ENCODE measurements at places on chromosomes 1 and 21.

DNA sequence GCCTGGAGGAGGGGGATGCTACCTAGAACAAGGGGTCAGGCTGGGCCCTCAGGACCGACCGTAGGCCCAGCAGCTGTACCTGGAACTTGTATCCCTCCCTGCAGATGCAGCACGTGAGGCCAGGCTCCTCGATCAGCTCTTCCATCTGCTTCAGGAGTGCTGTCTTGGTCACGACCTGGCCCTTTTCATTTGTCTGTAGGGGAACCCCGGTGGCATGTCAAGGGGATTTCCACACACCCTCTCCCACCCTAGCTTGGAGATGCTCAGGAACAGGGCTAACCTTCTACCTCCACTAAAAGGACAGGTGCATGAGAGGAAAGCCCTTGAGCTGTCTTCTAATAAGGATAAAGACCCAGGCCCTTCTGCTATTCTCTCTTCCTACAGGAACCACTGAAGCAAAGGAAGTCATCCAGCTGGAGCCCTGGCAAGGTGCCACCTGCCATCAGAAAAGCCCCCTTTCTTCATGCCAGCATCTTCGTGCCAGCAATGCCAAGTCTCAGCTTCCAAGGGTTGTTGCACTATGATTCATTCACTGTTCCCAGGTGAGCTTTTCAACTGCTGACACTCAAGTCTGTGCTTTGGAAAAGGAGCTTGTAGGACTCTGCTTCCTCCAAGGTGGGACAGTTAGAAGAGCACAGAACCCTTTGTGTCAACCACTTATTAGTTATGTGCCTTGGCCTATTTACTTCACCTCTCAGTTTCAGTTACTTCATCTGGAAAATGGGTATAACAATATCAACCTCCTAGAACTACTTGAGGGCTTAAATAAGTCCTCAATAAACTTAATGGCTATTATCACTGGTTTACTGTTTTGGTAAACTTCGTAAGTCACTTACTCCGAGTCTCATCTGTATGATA is 122.1 kb downstream of the UBR4 start:
- DNase-seq, result no peak

DNA sequence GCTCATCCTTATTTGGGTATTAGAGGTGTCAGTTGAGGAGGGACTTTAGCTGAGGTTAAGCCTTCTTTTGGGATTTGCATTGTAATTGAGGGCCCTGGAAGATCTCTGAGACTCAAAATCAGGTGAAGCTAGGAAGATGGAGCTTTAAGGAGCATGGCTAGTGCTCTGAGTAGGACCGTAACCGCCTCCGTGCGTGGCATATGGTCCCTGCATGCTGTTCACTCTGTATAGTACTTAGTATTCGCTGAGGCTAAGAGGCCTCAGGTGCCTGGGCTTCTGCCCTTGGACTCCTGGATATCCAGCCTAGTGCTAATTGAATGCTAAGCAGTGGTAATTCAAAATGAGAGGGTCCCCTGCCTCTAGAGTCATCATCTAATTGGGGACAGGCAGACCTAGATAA is 22.5 kb downstream of the NSUN4 start:
- DNase-seq, result no peak

DNA sequence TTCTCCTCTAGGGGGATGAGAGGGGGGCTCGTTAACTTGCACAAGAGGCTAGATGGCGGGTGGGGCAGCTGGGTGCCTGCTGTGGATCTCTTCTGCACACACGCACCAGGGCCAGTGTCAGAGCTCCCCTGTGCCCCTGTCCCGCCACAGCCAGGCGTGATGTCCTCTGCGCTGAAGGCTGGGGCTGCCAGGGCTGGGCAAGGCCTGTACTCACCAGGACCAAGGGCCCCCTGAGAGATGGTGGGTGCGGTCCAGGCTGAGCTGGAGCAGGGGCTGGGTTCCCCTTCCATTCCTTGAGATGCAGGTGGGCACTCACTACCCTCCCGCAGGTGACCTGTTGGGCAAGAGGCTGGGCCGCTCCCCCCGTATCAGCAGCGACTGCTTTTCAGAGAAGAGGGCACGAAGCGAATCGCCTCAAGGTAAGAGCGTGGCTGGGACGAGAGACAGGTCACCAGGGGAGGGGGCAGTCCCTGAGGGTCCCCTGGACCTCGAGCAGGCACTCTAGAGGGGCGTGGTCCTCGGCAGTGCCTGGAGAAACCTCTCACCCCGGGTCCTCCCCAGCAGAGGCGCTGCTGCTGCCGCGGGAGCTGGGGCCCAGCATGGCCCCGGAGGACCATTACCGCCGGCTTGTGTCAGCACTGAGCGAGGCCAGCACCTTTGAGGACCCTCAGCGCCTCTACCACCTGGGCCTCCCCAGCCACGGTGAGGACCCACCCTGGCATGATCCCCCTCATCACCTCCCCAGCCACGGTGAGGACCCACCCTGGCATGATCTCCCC is 15.2 kb downstream of the SAMD11 start:
- no peak for DNase-seq

DNA sequence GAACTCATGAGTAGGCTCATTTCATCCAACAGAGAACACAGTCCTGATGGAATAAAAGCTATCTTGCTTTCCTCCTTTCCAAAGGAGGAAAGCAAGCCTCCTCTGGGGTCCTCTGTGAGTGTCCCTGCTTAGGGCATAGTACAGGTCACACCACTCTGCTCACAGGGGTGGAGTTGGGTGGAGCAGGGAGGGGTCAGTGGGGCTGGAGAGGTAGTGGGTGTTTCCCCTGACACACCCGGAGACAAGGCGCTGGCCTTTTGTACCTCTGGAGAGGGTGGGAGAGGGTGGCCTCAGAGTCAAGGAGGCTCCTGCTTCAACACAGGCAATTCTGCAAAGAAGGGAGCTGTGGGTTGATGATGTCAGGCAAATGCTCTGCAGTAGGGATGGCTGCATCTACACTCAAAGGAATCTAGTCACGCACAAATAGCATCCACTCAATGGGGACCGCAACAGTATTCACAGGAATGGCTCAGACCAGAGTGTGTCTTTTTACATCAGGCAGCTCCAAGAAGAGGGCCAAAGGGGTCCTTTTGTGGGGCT is 58.6 kb upstream of the PLXNA2 start:
- DNase-seq, result no peak

- DNase-seq, result no peak
Observed at GRCh38 chr1:9481048-9481447, 58.2 kb upstream of the SLC25A33 start.

DNA sequence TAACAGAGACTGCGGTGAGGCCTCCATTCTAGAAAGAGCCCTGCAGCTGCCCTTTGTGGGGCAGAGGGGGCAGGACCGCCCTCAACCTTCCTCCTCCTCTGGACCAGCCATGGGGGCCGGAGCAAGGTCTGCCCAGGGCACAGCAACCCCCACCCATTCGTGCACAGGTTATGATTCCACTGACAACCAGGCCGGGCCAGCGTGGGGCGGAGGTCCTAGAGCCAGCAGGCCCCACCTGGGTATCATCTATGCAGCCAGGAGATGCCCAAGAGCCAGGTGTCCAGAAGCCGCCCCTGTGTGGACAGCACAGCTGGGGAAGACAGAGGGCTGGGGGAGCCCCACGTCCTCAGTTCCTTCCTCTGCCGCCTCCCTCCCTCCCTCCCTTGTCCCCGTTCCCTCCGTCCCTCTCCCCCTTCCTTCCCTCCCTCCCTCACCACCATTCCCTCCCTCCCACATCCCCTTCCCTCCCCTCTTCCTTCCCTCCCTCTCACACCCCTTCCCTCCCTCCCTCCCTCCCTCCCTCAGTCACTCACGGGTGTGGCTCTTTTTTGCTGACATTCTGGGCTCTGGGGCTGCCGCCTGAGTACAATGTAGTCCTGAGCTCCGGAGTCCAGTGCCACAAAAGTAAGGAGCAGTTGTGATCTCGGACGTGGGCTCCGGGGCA is 12.3 kb downstream of the RNF223 start:
- DNase-seq, result no peak

- no peak for DNase-seq
Observed at GRCh38 chr1:23376890-23377811, 7.5 kb upstream of the ZNF436 start.

DNA sequence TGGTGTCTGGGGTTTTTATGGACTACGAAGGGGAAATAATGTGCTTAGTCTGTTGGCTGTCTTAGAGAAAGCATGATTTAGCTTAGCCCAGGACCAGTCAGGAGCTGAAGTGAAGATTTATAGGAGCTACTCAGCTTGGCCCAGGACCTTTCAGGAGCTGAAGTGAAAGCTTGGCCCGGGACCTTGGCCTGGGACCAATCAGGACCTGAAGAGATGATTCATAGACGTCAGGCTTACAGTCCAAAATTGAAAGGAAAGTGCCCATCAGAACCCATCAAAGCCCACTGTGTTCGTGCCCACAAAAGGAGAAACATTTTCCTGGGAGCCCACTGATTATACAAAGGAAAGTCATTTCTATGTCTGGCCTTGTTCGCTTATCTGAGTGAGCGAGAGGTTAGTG is 35.6 kb downstream of the MSTO1 start:
- no peak for DNase-seq

DNA sequence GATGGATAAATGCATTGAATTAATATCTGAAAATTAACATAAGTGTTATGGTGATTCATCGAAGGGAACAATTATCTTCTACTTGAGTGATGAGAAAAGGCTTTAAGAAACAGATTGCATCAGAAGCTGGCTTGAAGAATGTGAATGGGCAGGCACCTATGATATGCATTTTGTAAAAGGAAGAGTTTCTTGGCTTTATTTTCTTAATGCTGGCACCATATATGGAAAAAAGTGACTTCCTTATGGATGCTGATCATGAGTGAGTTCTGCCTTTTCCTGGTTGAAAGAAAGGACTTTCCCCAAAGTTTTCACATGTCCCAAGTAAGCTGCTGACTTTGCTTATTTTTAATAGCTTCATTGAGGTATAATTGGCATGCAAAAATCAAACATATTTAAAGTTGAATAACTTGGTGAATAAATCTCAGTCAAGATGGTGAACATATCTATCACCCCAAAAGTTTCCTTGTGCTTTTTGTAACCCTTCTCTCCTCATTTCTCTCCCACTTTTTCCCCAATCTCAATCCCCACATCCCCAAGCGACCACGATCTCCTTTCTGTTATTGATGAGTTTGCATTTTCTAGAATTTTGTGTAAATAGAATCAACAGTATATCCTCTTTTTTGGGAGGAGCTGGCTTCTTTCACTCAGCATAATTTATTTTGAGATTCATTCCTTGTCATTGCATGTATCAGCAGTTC is 74.2 kb downstream of the SPATA46 start:
- no peak for DNase-seq
